ENCODE measurements at places on chromosomes 11 and 22.
A peak's percentile ranks its signal among the peaks of the same experiment; 100 is the strongest.

- peak; percentile 37 for DNase-seq
Observed at GRCh38 chr11:65504674-65505465, 6.0 kb downstream of the MALAT1 start.

DNA sequence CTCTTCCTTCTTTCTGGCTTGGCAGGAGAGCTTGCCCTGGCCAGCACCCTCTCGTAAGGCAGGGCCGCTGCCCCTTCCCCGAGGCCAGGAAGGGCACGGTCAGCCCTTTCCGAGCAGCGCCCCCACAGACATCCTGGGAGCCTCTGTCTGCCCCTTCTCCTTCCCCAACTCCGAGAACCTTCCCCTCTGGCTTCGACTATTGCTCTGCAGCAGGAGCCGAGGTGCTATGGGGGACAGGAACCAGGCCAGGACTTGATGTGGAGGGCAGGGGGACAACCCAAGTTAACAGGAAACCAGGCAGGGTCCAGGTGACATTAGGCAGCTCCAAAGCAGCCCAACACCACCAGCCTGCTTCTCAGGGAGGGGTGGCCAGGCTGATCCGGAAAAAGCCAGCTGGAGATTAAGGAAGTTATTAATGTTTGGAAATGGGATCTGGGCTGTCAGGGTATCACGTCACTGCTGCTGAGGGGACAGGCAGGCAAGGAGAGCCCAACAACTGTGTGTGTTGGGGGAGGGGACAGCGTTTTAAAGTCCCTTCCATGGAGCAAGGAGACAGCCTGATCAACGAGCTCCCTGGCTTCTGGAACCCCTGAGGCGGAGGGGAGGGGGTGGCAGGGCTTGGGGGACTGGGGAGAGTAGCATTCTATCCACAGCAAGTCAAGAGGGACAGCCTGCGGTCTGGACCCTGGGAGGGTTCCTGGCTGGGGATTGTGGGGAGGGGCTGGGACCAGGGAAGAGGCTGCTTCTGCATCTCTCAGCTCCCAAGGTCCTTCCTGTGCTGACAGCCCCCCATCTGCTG is 27.3 kb downstream of the SYT7 start:
- DNase-seq = peak; percentile 94

GRCh38 chr22:40056559-40056958 is 61.8 kb downstream of the FAM83F start:
- DNase-seq = no peak

GRCh38 chr22:40510631-40511364 is 125.7 kb downstream of the MRTFA start:
- no peak for DNase-seq

DNA sequence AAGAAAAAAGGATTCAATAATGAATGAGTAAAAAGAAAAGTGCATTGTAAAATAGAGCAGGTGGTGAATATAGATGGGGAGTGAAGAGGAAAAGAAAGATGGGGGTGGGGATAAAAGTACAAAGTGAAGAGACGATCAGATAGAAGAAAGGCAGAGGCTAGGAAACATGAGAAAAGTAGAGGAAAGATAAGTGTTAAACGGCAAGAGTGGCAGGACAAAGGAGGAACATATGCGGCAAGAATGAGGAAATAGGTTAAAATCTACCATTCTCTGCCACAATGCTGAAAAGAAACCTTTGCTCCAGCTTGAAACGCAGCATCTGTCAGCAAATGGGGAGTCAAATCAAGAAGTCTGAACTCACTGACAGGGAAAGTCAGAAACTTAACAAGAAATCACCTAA is 6.8 kb downstream of the FUT4 start:
- DNase-seq = no peak

DNA sequence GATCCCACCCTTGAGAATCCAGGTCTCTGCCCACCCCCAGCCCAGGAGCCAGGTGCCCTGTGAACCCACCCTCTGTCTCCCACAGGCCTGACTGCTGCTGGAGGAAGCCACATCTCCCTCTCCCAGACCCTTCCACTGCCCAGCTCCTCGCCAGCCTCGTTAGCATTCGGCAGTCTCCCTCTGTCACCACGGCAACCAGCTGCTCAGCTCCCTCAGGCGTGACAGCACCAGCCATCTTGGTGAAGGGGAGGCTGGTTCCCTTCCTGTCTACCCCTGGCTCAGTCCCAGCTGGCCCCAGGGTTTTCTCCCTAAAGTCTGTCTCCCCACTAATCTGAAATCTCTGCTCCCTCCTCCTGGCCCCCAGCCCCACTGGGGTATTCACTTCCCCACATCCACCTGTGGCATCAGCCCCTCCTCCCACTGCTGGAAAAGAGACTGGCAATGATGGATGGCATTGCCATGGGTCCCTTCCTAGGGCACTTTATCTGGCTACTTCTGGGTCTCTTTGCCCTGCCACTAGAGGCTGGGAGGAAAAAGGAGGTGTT is 28.1 kb downstream of the NRXN2 start:
- peak; percentile 11 for DNase-seq

All from NCI-H2029 (cell line).